ENCODE measurements at places on chromosomes 3 and 15. TPM values are rescaled to one million over a fixed set of nuclear protein-coding genes. Genes with fewer than 3 reads are reported as not detected.

The CA12 gene
- total RNA-seq: 195 TPM

The LRRIQ4 gene
- 0.19 TPM for total RNA-seq

The XCR1 gene
- not detected for total RNA-seq

The PLA1A gene
- total RNA-seq: not detected

The USF3 gene
- total RNA-seq: 3.8 TPM

The RBP2 gene
- total RNA-seq: not detected

The MYO5C gene
- under 0.01 TPM for total RNA-seq

Data from regular cardiac myocyte (primary cell).